ENCODE measurements at places on chromosomes 12 and 14.

- no peak for DNase-seq
Observed at GRCh38 chr14:61498811-61499210, 177.4 kb downstream of the PRKCH start.

- DNase-seq: peak; percentile 70
Observed at GRCh38 chr14:54805445-54806322, 96.9 kb downstream of the GCH1 start.

GRCh38 chr12:85558684-85559083, 277.5 kb downstream of the RASSF9 start:
- no peak for DNase-seq

DNA sequence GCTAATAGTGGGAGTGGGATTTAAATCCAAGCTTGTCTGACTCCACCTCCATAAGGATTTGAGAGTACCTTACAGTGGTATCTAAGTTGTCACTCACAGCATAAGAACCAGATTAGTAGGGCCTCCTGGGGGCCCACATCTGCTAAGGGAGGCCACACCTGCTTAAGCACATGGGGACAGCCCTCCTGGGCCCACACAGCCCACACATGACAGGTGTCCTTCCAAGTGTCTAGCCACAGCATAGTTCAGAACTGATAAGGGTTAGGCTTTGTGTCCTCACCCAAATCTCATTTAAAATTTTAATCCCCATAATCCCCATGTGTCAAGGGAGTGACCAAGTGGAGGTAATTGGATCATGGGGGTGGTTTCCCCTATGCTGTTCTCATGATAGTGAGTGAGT, 186.0 kb upstream of the HMGA2 start:
- no peak for DNase-seq

GRCh38 chr14:33232031-33232430, 293.4 kb downstream of the NPAS3 start:
- no peak for DNase-seq

GRCh38 chr14:22488522-22489243, 100.3 kb downstream of the DAD1 start:
- no peak for DNase-seq

GRCh38 chr12:57775563-57776246, 3.3 kb downstream of the EEF1AKMT3 start:
- no peak for DNase-seq

DNA sequence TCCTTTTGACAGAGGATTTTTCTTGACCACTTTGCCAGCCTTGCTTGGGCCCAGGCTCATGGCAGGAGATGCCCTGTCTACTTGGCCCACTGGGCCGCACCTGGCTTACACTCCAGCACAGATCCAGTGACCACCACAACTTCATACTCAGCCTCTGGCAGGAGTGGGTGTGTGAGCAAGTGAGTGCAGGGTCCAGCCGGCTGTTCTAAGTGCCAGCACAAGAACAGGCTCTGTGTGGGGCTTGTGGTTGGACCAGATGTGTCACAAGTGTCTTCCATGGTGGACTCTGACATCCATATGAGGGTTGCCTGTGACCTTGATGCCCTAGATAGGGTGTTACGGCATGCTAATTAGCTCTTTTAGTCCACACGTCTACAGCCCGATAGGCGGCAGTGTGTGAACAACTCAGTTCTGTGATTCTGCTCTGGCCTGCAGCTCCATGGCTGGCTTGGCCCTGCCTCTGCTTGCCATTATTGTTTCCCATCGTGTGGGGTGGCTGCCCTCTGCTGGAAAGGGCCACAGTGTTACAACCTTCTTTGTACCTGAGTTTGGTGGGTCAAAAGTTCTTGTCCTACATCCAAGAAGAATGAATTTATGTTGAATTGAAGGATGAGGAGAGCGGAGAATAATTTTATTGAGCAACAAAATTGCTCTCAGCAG, 1089.1 kb downstream of the SLC6A15 start:
- DNase-seq: peak; percentile 4

DNA sequence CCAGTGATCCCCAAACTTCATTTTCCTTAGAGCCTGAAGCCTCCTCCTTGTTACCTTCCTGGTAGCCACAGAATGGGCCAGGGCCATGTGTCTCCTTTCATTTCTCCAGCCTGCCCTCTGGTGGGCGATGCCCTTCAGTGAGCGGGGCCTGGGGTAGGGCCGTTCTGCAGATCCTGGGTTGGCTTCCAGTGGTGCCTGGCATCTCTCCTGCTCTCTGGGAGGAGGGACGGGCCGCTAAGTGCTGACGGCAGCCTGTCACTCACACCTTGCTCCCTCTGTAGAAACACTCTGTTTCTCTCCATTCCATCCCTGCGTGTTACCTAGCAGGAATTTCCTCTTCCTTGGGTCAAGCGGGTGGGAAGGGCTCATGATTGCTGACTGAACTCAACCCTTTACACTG, 232.1 kb downstream of the CACNA1C start:
- no peak for DNase-seq

DNA sequence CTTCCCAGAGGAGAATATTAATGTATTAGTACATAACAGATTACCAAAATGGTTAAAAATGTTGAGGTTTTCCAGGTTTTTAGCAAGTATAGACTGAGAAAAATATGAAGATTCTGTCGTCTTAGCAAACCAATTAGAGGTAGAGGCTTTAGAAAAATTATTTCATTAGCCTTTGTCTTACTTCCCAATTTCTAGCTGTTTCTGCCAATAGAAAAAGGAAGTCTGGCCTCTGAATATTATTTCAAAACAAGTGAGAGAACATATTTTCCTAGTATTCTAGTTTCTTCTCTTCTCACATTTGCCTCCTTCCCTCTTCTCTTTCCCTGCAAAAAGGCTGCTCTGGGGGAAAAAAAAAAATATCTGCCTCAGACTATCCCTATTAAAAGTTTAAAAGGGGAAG, 16.4 kb downstream of the IPO8 start:
- no peak for DNase-seq
